EL (cell line): ENCODE measurements at places on chromosomes 7 and 10.

- DNase-seq: peak; percentile 24
Observed at GRCh38 chr10:117936141-117936540, 110.6 kb downstream of the RAB11FIP2 start.

GRCh38 chr7:158579662-158580646 lies 7.7 kb downstream of the PTPRN2 start:
- DNase-seq: no peak

DNA sequence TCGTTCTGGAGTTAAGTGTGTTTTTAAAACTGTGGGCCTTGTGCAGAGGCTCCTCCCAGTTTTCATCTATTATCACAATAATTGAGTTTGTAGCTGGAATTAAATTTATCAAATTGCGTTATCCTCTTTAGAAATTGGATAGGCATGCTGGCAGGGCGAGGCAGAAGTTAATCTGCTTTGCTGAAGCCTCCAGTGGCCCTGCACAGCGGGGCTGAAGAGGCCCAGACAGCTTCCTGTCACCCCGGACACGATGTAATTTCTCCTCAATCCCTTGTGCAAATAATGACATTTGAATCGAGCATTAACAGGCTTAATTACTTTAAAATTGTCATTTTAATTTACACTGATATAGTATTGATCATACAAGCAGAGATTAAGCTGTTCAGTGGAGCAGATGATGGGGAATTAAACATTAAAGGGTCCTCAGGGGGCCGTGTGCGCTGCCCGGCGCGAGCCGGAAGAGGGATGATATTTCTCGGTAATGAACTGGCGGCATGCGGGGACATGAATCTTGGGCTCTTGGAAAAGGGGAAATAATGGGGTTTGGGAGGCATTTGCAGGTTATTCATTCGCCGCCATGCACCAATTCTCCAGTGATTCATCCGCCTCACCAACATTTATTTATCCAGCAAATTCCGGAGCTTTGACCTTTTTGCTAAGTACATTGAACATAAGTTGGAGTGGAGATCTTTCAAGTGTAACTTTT lies 118.5 kb downstream of the NKX6-2 start:
- peak; percentile 67 for DNase-seq

DNA sequence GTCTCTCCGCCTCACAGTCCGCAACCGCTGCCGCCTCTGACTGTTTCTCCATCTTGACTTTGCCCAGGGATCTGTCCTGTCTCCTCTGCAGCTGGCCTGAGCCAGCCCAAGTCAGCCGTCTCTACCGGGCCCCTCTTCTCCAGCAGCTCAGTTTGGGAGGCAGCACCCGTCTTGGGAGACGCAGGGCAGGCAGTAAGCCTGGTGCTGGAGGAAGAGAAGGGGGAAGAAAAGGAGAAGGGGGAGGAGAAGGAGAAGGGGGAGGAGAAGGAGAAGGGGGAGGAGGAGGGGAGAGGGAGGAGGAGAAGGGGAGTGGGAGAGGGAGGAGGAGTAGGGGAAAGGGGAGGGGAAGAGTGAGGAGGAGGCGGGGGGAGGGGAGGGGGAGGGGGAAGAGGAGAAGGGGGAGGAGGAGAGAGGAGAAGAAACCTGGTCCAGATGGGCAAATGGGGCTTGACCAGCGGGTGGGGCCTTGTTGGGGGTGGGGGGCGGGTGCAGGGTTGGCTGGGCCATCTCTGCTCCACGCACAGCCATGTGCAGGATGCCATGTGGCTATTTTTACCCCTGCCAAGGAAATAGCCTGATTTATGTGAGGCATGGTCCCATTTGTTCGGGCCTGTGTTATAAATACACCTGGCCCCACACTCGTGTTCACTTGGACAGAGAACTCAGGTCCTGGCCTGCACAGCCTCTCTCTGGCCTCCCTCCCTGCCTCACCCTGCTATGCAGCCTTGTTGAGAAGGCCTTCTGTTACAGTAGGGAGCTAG lies 35.9 kb upstream of the FZD9 start:
- no peak for DNase-seq

DNA sequence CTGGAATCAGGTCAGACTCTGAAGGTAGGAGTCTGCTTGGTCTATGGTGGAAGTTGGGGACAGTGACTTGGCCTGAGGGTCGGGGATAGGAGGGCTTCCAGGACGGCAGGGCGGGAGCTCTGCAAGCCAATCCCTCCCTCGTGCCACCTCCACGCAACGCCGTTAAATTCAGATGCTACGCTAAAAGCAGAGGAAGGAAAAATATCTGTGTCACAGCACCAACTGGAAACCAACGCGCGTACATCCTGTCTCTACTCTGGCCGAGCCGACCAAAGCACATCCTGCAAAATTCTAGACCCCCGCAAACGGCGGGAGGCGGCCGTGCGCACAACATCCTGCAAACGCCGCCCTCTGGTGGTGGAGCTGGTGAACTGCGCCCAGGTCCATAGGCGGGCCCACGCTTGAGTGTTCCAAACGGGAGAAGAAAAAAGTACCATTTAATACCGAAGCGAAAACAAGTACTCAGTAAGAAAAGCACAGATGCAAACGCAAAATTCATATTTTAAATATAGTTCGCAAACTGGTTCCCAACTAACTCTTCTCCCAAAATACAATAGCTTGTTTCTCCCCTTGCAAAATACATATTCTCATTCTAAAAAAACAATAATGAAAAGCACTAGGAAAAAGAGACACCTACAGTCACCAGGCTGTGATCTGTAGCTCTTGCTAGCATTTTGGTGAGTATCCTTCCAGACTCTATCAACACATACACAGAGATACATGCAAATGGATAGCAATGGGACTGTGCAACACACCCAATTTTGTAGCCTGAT lies 45.7 kb upstream of the HSPA12A start:
- DNase-seq: peak; percentile 73

- DNase-seq: no peak
Observed at GRCh38 chr10:71374481-71375233, 22.1 kb upstream of the CDH23 start.

GRCh38 chr7:117565226-117565625 lies 85.4 kb downstream of the CFTR start:
- DNase-seq: no peak

DNA sequence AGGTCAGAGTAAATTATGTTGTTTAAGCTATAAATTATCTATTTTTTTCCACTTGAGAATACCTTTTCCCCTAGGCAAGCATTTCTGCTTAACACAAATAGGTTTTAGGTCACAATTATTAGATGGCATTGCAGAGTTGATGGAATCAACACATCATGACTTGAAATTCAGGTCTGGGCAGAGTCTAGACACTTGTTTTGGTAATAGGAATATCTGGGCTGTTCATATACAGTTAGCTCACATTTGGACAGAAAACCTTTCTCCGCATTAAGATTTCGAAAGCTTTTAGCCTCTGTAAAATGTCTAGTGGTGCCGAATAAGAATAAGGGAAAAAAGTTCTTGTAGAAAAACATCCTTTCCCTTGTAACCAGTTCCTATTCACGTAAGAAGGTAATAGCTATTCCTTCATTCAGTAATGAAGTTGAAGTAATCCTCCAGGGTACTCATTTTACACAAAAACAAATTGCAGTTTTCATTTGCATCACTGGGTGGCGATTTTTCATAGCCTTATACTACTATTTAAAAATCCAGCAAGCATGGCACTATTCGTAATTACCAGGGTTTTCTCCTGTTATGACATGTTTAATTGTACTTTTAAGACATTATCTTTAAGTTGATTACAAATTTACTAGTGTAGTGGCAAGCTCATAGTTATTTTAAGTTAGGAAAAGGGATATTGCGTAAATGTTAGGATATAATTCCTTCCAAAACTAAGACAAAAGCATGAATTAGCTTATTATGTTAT lies 37.0 kb downstream of the RPA3 start:
- peak; percentile 59 for DNase-seq
